Nephron progenitor cell (in vitro differentiated cells): ENCODE measurements at places on chromosomes 3 and 15.

- DNase-seq = no peak
These were observed 21.4 kb upstream of the HRH1 start for GRCh38 chr3:11132861-11133260.

- DNase-seq = no peak
These were observed 181.8 kb downstream of the SSR3 start for GRCh38 chr3:156373095-156373494.

GRCh38 chr15:36978126-36978525 lies 122.2 kb downstream of the MEIS2 start:
- DNase-seq = no peak

DNA sequence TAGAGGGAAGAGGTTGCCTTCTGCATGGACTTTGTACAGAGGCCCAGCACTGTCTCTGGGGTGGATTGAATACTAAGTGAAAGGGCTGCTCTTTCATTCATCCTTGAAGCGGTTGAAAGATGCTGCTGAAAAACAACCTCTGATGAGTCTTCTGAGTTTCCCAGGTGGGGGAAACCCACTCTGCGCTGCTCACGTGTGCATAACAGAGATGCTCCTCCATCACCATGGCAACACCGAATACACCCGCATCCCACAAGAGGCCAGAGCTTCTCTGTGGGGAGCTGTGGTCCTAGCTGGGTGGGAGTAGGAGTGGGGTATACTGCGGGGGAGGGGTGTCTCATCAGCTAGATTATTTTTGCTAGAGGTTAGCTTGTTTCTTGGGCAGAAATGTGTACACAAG lies 6.1 kb upstream of the SYN2 start:
- DNase-seq = no peak

GRCh38 chr15:41511331-41511898 lies 2.2 kb downstream of the LTK start:
- DNase-seq = no peak

- no peak for DNase-seq
These were observed 96.8 kb downstream of the ZNF385D start for GRCh38 chr3:21654241-21654640.

DNA sequence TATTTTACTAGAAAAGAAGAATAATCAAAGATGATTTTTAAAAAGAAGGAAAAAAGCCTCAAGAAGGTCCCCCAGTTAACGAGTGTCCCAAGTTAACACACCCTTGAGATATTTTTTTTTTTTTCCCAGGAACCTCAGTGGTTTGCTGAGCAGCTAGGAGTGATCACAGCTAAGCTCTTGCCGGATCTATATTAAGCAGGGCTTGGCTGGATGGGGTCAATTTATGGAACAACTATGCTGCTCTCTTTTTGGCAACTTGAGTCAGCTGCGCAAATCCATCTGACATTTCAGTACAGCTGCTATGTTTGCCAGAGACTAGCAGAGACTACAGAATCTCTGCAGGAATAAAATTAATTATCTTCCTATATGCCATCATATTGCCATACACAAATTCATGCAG lies at the start of gene LMOD3:
LMOD3 (minus strand) TSS at position 193 of the 400 bp plus-strand sequence. CDS start 209 bp downstream, outside the sequence.
- DNase-seq = no peak

DNA sequence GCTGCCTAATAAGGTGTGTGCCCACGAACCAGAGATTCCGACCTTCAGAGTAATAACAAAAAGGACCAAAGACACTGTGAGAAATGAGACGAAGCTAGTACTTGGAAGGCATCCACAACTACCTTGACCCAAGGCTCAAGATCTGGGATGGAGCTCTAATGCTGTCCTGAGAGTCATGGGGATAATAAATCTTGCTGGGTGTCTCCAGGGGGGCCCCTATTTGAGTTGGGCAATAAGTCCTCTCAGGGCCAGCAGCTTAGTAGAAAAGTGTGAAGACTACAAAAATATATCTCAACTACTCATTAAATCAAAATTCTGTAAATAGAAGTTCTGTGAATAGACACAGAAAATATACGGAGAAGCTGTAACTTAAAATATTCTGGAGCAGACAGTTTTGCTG lies 2.9 kb upstream of the NDN start:
- DNase-seq = no peak

- peak; percentile 12 for DNase-seq
These were observed 104.5 kb downstream of the RARB start for GRCh38 chr3:25532431-25533162.

- DNase-seq = no peak
These were observed 126.7 kb upstream of the UBE2E2 start for GRCh38 chr3:23076437-23076836.

DNA sequence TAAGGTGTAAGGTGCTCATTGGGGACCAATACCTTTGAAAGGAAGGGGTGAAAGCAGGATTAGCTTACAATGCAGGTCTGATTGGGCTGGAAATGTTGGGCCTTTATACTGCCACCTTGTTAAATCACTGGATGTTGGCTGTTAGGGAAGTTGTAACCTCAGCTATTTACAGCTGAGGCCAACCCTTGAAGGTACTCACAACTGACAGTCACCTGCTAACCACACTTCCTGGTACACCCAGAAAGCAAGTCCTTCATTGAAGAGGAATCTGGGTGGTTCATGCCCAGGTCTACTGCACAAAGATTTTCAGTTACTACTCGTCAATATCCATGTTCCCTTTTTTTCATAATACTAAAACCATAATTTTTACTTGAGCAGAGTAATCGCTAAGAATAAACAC lies 65.4 kb upstream of the CLDN18 start:
- no peak for DNase-seq

DNA sequence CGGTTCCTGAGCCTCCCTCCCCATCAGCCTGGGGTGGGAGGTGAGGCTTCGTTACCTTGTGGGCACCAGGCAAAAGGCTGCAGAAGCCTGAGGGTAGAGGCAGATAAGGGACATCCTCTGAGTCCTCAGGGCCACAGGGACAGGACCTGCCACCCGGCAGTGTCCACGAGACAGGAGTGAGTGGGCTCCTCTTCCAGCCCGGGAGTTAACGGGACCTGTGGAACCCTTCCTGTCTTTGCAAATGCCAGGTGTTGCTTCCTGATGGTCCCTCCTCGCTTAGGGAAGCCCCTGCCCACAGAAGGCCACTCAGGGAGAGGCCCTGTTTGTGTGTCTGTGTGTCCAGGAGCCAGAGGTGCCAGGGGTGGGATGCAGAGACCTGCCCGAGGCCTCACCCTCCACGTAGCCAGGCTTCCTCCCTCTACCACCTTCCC lies 111.1 kb upstream of the ALDH1A3 start:
- DNase-seq = no peak

DNA sequence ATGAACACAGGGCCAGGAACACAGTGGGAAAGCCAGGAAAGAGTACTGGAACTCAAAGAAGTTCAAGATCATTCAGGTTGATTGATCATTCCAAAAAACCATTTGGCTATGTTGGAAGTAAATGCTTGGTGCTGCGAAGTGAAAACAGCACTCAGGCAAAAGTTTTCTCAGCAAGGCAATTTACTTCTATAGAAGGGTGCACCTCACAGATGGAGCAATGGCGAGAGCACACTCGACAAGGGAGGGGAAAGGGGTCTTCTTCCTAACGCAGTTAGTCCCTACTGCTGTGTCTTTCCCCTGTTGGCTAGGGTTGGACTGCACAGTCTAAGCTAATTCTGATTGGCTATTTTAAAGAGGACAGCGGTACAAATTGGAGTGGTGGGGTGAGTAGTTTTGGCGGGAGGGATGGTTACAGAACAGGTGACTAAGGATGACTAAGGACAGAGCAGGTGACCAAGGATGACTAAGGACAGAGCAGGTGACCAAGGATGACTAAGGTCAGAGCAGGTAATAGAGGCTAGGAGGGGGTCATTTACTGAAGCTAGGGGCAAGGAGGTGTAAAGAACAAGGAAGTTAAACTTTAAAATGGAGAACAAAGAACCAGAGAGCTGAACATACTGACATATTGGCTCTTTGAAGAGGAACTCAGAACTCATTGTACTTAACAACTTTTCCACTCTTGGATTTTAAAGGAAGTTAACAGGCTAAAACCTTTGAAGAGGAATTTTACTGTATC lies 43.3 kb downstream of the HOMER2 start:
- DNase-seq = no peak

DNA sequence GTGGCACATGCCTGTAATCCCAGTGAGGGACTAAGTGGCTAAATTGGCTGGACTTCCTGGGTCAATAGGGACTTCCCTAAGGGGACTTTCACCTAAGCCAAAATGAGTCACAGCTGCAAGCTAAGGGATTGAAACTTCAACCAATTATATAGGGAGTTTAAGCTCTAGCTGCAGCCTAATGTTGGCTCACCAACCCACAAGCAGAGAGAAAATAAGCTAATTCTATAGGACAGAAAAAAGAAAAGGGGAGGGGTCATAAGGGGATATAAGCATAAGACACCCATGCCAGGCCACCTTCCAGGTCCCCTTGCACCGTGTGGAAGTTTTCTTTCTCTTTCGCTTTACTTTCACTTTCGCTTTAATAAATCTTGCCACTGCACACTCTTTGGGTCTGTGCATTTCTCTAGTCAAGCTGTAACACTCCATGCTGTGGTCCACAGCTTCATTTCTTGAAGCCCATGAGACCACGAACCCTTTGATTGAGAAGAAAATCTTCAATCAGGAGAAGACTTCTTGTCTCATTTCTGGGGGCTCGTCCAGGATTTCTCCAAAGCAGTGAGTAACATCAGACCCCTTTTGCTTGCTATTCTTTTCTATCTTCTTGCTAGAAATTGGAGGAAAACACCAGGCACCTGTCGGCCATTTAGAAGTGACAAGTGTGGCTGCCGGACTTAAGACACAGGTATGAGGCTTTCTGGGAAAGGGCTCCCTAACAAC lies 192.3 kb downstream of the IGSF11 start:
- DNase-seq = no peak
